Activated T-cell treated with anti-CD3 and anti-CD28 coated beads, Interleukin-2, amount 50 U/mL, for 72 hours (primary cell): ENCODE measurements at places on chromosomes 11 and 22.

- DNase-seq = peak; percentile 33
Measured at GRCh38 chr11:122717264-122717867, 61.8 kb downstream of the UBASH3B start.

- no peak for DNase-seq
Measured at GRCh38 chr22:49491726-49492125, 335.9 kb downstream of the BRD1 start.

DNA sequence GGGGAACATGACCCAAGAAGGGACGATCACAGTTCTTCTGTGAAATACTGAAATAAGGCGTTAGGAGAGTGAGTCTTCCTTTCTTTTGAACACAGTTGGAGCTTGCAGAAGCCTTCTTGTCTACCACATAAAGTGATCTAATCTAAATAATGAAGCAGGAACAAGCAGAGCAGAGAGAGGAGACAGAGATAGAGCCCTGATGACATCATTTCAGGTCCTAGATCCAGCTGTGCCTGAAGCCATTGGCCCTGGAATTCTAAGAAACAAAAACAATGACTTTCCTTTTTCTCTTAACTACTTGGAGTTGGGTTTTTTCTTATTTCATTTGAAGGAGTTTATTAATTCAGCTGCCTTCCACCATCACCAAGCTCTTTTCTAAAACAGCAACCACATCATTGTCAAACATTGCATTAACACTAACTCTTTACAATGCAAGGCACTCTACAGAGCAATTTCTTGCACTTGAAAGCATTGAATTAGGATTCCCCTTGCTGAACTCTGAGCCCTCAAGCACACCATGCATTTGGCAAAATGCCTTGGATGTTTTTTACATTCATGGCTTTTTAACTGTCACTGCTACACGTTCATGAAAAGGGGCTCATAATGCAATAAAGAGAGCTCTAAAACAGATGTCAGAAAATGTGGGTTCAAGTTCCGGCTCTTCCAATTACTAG is 117.2 kb upstream of the TIMP3 start:
- DNase-seq = no peak

- DNase-seq = peak; percentile 56
Measured at GRCh38 chr11:118398791-118399559, 2.4 kb upstream of the ATP5MG start.

GRCh38 chr11:118194835-118195627 is 18.6 kb upstream of the SCN2B start:
- DNase-seq = no peak

- DNase-seq = no peak
Measured at GRCh38 chr11:43021466-43021865, 290.3 kb upstream of the API5 start.

GRCh38 chr11:115528225-115528624 is 24.0 kb upstream of the CADM1 start:
- DNase-seq = no peak

GRCh38 chr22:19961868-19962245 is 20.2 kb upstream of the TXNRD2 start:
- no peak for DNase-seq

GRCh38 chr22:44823806-44824205 is 71.4 kb downstream of the ARHGAP8 start:
- no peak for DNase-seq
